ENCODE measurements at places on chromosomes 3 and 15.
A peak's percentile ranks its signal among the peaks of the same experiment; 100 is the strongest.

DNA sequence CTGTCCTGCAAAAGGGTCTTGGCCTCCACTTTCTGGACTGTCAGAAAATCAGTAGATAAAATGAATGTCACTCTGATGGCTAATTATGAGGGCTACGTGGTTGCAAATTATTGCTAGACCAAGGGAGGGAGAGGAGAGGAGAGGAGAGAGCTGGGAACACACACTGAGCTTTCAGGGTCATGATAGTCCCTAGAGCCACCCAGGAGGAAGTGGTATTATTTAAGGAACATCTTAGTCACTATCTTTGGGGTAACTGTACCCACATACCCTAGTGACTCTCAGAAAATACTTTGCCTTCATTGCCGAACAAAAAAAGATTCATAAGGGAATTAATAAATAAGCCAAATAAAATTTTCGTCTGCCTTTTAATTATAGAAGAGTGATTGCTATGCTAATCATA, 642.3 kb upstream of the CFAP20DC start:
- no peak for DNase-seq

GRCh38 chr3:38314112-38314763, 32.1 kb downstream of the SLC22A14 start:
- no peak for DNase-seq

- no peak for DNase-seq
Measured at GRCh38 chr3:173891272-173892100, 493.9 kb downstream of the NLGN1 start.

GRCh38 chr3:62027796-62028195, 345.6 kb downstream of the FEZF2 start:
- DNase-seq = no peak

DNA sequence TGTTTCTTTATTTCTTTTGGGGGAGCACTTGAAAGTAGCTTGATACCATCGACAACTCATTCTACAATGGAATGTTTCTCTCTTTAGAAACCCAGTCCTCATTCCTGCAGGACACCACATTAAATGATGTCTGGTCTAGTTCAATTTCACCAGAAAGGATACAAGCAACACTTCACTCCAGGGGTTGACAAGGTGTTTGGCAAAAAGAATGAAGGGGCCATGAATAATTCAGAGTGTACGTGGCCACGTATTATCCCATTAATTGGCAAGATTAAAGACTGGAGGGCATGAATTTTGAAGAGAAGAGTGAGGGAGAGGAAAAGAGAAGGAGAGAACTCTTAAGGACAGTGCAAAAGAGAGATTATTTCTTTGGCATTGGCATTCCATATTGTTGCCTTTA, 705 bp downstream of the TMPRSS7 start:
- DNase-seq = no peak

DNA sequence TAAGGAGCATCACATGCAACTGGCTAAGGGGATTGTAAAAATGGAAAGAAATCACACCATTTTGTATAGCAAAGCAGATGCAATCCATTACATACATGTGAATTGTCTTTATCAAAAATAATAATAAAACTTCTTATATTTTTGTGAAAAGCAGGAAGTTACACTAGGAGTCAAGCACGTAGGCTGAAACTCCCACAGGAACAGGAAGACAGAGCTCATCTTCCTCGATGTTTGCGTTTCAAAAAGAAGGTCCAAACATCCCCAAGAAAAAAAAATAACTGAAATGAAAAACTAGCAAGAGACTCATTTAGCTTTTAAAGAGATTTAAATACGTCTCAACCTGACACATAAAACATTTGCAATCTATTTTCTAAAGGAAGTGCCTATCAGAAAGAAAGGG, 106.6 kb downstream of the TGFBR2 start:
- DNase-seq = no peak

DNA sequence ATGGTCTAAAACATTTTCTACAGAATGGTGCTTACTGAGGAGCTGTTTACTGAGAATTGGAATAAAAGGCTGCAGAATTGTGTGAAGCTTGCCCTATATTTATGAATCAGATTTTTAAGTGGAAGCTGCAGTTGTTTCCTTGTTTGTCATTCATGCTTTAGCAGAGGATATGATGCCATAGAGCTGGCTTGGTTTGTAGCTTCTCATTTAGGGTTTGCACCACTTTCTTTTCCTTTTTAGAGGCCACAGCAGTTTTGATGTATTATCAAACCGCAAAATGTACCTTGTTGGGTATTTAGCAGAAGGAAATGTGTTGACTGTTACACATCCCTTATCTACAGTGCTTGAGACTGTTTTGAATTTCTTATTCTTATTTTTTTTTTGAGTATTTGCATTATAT, 66.2 kb downstream of the RASA2 start:
- DNase-seq = peak; percentile 90

GRCh38 chr15:41942886-41943285, 29.5 kb downstream of the EHD4 start:
- no peak for DNase-seq

GRCh38 chr3:179510496-179510895, 52.2 kb upstream of the ACTL6A start:
- DNase-seq = no peak

DNA sequence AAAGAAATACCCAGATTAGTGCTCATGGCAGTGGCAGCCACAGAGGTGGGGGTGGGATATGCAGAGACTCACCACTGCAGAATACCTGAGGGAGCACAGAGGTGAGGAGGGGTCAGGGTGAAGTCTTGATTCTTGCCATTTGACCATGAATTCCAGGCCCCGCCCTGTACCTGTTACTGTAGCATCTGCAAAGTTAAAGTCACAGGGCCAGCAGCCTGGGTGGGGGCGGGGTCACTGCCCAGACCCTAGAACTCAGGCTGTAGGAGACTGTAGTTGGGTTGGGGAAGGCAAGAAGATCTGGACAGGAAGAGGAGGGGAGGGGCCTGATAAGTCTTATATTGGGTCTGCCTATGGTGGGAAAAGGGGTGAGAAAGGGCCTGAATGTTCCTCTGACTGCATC, 14.5 kb downstream of the CCDC71 start:
- DNase-seq = no peak

GRCh38 chr15:80061582-80061981, 2.1 kb downstream of the ZFAND6 start:
- no peak for DNase-seq

- DNase-seq = no peak
Measured at GRCh38 chr3:126538316-126538715, 14.4 kb downstream of the CHST13 start.

- DNase-seq = no peak
Measured at GRCh38 chr3:102580760-102581159, 145.9 kb downstream of the ZPLD1 start.

GRCh38 chr15:27119695-27120266, 148.8 kb downstream of the GABRG3 start:
- no peak for DNase-seq

DNA sequence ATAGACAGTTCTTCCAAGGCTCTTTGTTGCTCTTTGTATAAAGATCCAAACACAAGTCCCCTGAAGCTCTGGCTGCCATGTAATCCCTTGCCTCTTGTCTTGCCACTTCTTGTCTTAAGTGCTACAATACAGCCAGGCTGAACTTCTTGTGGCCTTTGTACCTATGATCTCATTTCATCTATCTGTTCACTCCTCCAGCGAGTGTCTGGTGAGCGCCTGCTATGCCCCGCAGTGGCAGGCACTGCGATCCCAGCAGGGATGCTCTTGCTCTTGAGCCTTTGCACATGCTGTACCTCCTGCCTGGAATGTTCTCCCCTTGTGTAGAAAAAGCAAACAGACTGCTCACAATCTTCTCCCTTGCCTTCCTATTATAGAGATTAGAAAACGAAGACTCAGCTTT, 81.9 kb upstream of the ADPGK start:
- no peak for DNase-seq

GRCh38 chr15:96347181-96348111, 16.9 kb downstream of the NR2F2 start:
- DNase-seq = no peak

DNA sequence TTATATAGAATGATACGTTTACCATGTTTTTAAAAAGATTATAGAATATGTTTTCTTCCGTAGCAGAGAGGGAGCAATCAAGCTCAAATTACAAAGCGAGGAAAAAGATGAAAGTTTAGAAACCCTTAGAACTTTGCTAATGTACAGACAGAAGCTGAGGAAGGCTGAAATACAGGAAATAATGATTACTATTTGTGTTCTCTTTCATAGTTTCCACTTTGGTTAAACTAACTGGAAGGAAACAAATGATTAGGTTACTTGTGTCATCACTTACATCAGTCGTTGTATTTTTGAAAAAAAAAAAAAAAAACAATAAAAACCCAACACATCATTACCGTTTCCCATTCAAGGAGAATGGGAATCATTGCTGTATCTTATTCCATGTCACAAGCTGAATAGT, 337.8 kb upstream of the CBLB start:
- no peak for DNase-seq

- DNase-seq = no peak
Measured at GRCh38 chr3:72474775-72475174, 373.5 kb downstream of the SHQ1 start.

DNA sequence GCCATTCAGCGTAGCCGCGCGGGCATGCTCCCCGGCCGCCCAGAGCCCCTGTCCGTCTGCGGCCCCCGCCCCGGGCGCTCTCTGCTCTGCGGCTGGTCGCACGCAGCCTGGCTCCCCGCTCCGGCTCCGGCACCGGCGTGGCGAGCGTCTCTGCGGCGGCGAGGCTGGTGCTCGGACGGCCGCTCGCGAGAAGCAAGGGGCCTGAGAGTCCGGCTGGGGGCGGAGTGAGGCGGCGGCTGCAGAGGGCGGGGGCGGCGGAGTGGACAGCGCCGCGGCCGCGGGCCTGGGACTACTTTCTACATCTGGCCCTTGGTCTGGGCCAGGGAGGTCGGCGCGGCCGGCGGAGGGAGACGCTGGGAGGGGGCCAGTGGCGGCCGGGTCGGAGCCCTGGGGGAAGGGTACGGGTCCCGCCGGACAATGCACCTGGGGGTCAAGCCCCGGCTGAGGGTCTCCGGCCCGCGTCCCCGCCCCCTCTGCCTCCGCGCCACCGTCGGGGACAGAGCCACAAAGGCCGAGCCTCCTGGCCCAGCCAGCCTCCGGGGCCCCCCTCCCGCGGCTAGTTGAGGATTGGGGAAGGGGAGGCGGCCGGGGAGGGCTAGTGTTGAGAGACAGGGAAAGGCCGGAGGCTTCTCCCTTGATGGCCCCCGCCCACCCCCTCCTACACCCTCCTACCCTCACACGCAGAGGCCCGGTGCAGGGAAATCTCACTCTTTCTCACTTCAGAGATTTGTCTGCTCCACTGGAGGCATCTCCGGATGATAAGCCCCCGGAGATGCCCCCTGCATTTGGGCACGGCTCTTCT, at the start of gene PRTG:
Gene PRTG (minus strand): TSS at position 226 of the 802 bp plus-strand sequence. CDS start 221 bp downstream, at position 5.
- DNase-seq = no peak

DNA sequence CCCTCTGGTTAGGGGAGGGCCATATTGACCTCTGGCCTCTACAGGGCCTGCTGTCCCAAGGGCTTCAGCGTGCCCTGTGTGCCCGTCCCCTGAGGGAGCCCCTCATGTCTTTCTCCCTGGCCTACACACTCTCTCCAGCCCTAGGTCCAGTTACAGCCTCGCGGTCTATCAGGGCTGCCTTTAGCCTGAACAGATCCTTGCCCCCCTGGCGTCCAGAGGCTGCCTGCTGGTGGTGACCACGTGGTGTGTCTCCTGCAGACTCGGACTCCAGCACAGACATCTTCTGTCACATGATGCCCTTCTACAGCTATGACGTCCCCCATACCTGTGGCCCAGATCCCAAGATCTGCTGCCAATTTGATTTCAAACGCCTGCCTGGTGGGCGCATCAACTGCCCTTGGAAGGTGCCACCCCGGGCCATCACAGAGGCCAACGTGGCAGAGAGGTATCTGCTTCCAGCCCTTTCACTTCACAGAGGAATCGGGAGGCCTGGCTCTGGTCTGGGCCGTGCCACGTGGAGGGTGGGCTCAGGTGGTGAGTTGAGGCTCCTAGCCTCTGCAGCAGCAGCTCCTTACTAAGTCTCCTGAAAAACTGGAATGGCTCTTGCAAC, 4.1 kb downstream of the MAN2A2 start:
- no peak for DNase-seq

- no peak for DNase-seq
Measured at GRCh38 chr3:113615976-113616375, 80.5 kb downstream of the USF3 start.

DNA sequence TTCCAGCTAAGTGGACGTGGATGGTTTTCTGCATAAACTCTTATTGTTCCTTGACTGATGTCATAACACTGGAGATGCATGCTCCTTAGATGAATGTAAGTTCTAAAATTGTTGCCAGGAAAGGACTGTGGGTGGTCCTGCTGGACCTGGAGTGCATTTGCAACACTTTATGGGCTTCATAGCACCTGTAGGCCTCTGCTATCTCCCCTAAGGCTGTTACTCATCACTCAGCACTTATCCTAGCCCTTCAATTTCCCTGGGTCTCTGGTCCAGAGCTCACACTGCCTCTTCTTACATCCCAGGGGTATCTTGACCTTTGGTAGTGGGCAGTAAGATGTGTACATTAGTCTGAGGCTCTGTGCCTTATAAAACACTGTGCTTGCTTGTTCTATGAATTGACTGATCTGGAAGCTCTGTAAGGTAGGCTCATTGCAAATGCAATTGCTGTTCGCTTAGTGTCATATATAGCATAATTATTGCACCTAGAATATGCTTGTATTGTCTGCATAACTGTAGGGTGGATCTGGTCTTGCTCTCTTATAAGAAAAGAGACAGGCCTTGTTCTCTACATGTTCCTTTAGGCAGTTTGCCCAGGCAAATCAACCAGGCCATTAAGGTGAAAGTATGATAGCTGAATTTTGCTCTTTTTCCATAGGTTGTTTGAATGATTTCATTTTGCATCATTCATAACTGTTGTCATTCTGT, 35.8 kb downstream of the SLCO3A1 start:
- no peak for DNase-seq

DNA sequence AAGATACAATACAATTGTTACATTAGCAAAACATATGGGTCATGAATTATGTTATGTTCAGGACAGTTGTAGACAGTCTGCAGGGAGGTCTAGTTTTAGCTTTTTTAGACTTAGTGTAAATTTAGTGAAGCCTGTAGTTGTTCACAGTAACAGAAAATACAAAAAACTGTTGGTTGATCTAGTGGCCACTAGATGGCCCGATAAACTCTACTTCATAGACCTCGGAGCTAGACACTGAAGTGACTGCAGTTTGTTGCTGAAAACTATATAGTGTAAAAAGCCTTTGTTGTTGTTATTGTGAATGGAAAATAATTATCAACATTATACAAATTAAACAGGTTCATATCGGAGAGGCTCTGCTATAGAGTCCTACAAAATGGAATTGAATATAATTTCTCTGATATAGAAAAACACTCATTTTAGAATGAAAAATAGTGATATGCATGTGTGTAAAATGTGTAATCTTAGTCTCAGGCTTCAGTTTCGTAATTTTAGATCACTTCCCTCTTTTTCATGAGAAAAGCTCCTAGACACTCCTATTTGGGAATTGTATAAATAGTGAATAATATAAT, 18.3 kb downstream of the MAGEL2 start:
- no peak for DNase-seq

GRCh38 chr3:19559724-19560442, 374.1 kb downstream of the EFHB start:
- DNase-seq = no peak

DNA sequence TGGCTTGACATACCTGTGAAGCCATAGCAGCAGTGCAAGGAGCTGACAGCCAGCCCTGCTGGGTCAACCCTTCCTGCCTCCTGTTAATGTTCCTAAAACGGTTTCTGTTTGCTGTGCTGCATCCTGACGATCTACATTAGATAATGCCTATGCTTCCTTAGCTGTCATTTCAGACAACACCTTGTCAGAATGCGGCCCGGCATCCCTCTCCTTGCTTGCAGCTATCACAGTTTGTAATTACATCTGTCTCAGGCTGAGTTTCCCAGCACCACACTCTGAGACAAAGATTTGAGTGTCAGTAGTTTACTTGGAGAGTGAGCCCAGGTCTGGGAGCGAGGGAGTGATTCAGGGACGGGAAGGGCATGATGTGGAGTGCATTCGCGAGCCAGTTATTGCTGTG, 9.0 kb downstream of the TRH start:
- no peak for DNase-seq
